PC-3 (cell line): ENCODE measurements at places on chromosomes 16 and 17.

DNA sequence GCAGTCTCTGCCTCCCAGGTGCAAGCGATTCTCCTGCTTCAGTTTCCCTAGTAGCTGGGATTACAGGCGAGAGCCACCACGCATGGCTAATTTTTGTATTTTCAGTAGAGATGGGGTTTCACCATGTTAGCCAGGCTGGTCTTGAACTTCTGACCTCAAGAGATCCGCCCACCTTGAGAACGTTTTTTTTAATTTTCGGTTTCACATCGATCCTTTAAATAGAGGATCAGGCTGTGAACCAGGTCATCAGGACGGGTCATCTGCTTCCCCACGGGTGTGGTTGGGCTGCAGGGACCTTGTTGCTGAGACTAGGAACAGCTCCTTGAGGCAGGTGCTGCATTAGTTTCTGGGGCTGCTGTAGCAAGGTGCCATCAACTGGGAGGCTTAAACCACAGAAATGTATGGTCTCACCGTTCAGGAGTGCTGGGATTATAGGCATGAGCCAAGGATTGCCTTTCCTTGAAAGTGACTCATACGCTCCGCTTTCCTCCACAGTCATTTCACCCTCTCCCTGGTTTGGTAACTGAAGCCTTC, 7.9 kb upstream of the NAGPA start:
- peak; percentile 68 for DNase-seq

DNA sequence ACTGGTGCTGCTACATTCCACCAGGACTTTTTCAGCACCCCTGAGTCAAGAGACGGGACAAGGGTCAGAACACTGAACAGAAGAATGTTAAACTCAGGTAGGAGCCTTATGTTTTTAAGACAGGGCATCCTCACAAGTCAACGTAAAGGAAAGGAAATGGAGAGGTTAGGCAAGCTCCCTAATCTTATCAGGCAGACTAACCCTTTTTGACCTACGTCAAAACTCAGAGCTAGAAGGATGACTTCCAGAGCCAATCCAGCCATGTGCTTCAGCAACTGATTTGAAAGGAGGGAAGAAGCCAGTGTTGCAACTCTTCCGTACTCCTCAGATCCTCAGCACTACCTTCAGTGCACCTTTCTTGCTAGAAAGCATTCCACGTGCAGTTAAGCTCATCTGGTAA, 46.8 kb downstream of the REXO5 start:
- no peak for DNase-seq

GRCh38 chr16:68425498-68426346, 22.6 kb downstream of the SMPD3 start:
- no peak for DNase-seq

DNA sequence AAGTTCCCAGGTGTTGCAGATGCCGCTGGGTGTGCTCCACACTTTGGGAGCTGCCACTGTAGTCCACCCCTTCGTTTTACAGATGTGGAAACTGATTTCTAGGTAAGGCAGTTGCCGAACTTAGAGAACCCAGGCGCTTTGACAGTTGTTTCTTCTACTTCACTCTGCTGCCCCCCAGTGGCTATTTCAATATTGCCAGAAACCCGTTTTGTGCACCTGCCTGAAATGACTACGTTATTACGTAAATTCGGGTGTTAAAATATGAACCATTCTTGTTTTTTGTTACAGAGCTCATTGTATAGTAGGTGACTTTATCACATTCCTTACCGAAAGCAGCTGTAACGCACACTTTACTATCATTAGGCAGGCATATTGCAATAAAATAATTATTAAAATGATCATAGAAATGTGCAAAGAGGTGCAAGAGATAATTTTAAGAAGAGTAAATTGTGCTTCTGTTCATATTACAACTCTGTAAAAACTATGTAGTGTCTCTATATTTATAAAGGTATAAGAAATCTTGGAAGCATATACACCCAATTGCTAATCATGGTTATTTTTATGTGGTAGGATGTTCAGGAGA, 44.9 kb downstream of the OTOA start:
- peak; percentile 82 for DNase-seq

DNA sequence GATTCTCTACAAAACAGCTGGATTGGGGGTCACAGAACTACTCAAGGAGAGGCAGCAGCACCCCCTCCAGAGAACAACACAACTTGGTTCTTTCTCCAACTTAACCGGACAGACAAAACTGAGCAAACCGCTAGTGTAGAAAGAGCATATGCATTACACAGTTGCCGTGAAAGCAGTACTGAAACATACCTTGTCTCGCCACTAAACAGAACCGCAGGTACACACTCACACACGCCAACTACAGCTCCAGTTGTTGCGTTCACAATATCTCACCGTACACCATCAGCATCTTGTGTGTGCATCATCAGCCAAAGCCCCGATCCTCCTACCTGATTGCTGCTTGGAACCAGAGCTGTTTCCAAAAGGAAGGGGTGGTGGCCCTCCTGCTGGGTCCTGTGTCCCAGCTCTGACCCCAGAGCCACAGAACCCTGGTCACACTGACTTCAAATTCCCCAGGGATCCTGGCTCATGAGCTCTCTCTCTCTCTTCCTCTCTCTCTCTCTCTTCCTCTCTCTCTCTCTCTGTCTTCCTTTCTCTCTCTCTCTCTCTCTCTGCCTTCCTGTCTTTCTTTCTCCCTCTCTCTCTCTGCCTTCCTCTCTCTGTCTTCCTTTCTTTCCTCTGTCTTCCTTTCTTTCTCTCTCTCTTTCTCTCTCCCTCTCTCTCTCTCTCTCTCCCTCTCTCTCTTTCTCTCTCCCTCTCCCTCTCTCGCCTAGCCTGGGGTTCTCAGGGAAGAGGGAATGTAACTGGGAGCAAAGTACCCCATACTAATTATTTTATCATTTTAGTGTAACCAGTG, 8.4 kb downstream of the PIMREG start:
- no peak for DNase-seq

- DNase-seq: no peak
These were observed 20.6 kb downstream of the METTL22 start for GRCh38 chr16:8642146-8642545.

DNA sequence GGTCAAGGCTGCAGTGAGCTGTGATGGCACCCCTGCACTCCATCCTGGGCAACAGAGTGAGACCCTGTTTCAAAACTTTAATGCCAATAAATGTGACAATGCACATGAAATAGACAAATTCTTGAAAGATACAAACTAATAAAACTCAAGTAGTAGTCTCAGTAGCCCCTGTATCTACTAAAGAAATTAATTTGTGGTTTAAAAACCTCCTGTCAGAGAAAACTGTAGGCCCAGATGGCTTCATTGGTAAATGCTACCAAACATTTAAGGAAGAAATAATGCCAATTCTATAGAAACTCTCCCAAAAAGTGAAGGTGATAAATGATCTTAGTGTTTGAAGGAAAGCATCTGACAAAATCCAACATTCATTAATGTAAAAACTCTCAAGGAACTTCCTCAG, 16.8 kb downstream of the AKTIP start:
- DNase-seq: no peak

DNA sequence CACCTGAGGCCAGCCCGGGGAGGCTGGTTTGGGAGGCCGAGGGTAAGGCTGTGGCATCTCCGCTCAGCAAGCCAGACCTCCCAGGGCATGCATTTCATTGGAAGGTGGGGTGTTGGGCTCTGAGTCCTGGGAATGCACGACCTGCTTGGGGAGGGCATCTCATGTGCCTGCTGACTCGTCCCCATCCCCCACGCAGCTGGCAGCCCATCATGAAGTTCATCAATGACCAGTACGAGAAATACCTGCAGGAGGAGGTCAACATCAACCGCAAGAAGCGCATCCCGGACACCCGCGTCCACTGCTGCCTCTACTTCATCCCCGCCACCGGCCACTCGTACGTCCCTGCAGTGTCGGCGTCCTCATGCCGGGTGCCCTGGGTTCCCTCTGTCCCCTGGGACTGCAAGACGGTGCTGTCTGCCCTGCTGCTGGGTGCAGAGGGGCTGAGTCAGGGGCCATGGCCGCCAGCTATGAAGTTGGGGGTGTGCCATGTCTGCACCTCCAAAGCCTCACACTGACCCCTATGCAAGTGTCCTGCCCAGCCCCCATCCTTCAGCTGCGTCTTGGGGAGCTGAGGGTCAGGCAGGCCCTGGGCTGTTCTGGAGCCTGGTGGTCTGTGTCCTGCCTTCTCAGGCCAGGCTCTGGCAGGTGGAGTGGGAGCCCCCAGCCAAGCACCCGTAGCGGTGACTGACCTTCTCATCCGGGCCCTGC, 347.9 kb downstream of the SEC14L1 start:
- no peak for DNase-seq

DNA sequence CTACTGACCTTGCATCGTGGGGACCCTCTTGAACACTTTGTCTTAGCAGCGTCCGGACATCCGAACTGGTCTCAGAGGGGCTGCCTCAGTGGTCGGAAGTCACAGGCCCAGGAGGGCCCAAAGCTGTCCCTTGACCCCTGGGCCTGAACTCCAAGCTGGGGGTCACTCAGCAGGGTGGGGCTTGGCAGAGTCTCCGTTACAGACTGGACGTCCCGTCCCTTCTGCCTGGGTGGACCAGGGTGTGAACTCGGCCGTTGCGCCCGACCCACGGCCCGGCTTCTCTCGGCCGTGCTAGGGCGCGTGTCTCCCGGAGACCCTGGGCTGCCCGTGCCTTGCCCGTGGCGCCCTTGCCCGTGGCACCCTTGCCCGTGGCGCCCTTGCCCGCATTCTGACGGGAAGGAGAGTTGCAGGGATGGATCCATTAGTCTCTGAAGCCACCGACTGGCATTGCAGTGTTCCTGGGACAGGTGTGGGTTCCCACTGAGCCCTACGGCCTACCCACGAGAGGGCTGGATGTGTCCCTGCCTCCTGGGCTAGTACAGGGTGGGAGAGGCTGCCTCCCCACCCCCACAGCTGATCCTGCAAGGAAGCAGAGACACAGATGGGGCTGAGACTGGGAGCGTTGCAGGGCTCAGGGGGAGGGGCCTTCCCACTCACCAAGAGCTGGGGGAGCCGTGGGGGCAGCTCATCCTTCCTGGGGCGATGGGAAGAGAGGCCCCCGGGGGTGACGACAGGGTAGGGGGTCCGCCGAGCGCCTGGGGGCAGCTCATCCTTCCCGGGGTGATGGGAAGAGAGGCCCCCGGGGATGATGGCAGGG, 4.9 kb downstream of the CACNA1H start:
- DNase-seq: no peak

DNA sequence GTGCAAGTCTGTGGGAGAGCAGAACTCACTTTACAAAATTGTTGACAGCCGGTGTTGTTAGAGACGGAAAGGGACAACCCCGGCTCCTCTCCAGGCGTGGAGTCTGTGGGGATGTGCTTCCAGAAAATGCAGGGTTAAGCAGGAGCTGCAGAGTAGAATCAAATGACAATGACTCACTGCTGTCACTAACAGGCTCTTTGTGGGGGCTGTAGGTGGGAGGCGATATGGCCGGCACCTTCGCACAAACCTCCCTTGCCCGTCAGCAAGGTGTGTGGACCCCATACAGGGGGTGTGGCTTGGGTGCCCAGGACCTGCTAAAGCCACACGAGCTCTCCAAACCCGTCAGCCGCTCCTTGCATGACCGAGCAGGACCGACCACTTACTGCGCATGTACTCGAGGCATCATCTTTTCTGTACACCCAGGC, 5.8 kb downstream of the PDK2 start:
- DNase-seq: no peak

- no peak for DNase-seq
These were observed 25.8 kb downstream of the ZNRF1 start for GRCh38 chr16:75024594-75024993.

GRCh38 chr17:42378359-42378958, 9.8 kb downstream of the STAT3 start:
- no peak for DNase-seq

GRCh38 chr16:85619101-85619891, 6.2 kb downstream of the GSE1 start:
- DNase-seq: no peak

- DNase-seq: no peak
These were observed 139.5 kb downstream of the PRKCB start for GRCh38 chr16:23975293-23975692.

- DNase-seq: peak; percentile 26
These were observed 5.9 kb upstream of the XYLT1 start for GRCh38 chr16:17476414-17477259.

GRCh38 chr16:87955302-87956097, 4.3 kb downstream of the BANP start:
- no peak for DNase-seq

GRCh38 chr17:44315760-44316731, 7.6 kb downstream of the RUNDC3A start:
- no peak for DNase-seq

DNA sequence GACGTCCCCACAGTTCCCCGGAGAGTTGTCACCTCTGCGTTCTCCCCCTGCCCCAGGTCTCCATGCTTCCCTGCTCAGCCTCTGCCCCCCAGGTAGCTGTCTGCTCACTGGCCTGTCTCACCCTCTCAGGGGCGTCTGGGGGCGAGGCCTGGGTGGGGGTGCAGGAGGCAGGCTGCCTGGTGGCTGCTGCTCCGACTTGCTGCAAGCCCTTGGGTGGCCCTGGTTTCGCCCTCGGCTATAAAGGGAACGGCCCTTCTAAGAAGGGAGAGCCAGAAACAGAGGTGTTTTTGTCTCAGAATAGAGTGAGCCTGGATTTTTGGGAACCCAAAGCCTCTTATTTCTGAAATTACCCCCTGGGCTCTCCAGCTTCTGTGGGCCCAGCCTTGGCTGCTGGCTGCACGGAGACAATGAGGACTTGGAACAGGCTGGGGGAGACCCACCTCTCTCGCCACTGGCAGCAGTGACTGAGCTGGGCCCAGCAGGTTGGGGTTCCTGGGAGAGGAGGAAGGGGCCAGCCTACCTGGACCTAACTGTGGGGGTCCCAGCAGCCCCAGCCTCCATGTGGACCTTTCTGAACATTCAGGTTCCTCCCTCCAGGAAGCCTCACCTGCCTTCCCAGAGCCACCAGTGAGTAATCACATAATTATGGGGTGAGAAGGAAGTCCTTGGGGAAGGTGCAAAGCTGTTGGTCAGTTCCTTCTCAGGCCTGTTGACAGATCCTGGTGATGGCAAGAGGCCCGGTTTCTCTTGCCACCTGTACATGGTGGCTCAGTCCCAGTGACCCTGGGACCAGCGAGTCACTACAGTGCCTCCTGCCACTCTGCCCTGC, 15.5 kb upstream of the SPNS2 start:
- DNase-seq: peak; percentile 90

- peak; percentile 43 for DNase-seq
These were observed 259.2 kb downstream of the CBLN1 start for GRCh38 chr16:49022351-49022963.

- no peak for DNase-seq
These were observed 42.5 kb upstream of the ASIC2 start for GRCh38 chr17:33335491-33336173.

DNA sequence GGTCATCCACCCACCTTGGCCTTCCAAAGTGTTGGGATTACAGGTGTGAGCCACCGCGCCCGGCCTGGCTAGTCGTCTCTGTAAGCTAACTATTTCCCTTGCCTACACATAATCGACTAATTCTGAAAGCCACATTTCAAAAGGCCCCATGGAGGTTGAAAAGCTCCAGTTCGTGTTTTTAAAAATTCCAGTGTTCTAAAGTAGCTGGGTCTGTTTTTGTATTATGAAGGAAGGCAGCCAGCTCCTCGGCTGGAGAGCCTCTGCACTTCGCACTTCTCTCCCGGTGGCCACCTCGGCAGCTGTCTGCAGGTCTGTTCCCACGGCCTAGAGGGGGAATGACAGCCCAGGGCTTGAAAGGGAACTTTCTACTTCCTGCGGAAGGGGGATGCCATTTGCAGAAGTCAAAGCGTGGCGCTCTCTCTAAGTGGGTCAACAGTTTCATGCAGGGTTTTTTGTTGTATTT, 16.9 kb downstream of the HASPIN start:
- DNase-seq: no peak
